ENCODE measurements at places on chromosomes 13 and 19.
A peak's percentile ranks its signal among the peaks of the same experiment; 100 is the strongest.

- peak; percentile 49 for DNase-seq
Observed at GRCh38 chr19:11881151-11881800, 6.3 kb upstream of the ZNF69 start.

- no peak for DNase-seq
Observed at GRCh38 chr13:112481458-112481857, 105.3 kb downstream of the SPACA7 start.

- DNase-seq: no peak
Observed at GRCh38 chr13:58953638-58954037, 1210.1 kb downstream of the DIAPH3 start.

DNA sequence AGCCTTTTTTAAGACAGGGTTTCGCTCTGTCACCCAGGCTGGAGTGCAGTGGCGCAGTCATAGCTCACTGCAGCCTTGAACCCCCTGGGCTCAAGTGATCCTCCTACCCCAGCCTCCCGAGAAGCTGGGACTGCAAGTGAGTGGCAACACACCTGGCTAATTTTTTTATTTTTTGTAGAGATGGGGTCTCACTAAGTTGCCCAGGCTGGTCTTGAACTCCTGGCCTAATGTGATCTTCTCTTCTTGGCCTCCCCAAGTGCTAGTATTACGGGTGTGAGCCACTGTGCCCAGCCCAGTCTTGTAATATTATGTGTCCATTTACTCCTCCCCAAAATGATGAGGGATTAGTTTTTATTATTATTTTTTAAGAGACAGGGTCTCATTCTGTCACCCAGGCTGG is 3.1 kb upstream of the LINGO3 start:
- no peak for DNase-seq

GRCh38 chr13:96551546-96551945 is 442.7 kb downstream of the OXGR1 start:
- no peak for DNase-seq

DNA sequence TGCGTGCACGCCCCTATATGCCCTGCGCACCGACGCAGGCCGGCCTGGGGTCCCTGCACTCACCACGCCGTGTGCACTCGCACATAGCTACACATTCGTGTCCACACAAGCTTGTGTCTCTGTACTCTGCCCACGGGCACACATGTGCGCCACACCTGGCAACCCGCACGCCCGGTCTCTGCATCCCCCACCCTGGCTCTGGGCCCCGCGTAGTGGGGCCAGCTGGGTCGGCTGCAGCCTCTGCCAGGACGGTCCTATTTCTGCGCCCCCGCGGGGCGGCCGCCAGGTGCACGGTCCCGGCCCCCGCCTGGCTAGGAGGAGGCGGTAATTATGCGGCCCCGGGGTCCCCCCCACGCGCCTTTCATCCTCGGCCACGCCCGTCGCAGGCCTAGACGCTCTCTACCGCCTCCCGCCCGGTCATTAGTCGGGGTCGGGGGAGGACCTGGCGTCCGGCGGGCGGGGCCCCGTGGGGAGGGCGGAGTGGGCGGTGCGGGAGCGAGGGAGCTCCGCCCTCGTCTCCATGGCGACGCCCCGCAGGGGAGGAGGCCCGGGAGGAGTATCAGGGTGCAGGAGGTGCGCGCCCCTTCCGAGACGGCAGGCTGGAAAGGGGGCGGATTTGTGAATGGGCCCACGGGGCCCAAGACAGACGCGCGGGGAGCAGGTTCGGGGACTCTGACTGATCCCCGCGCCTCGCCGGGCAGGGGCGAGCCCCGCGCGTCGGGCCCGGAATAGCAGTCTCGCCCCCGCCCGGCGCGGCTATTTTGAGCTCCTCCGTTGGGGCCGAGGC is 2.8 kb upstream of the CIRBP start:
- DNase-seq: peak; percentile 80

DNA sequence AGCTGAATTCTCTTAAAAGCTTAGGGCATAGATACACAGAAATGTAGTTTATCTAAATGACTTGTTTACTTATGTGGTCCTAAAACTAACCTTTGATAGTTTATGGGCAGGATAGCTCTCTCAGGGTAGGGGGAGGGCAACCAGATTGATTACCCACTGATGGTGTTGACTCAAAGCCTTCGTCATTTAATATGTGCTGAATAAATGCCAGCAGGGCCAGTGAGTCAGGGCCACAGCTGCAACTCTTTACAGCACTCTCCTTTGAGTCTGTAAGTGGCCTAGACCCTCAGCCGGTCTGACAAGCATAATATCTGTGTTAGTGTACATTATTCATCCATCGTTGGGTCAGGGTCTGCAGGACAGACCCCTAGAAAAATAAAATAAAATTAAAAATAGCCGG is 128.5 kb downstream of the ZNF675 start:
- DNase-seq: no peak

DNA sequence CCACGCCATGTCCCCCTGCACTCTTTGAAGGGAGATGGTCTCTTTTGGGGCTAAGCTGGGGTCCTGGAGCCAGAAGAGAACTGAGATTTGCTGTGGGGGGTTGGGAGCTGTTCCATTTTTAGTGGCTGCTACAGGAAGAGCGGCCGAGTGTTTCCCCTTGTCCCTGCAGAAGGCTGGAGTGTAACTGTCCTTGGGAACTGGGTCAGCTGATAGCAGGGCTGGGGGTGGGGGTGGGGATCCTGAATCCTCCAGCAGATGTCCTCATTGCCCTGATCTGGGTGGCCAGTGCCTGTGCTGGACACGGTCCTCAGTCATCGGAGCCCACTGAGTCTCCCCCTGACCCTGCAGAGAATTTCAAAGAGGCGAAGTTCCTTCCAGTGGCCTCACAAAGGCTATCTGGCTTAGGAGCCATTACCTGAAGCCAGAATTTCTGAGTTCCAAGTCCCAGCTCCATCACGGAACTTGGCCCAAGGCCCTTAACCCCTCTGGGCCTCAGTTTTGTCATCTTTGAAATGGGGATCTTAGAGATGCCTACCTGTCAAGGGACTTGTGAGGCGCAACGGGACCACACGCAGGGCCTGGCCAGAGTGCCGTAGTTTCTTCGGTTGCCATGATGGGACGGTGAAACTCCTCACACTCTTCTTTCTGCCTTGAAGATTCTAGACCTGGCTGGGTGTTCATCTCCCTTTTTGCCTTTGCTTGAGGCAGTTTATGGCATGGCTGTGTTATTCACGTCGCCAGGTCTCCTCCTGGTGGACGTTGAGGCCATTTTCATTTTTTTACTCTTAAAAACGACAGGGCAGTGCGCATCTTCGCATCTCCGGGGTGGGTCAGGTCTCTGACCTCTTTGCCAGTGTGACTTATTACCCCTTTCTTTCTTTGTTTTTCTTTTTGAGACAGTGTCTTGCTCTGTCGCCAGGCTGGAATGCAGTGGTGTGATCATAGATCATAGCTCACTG is 51.9 kb downstream of the DNM2 start:
- peak; percentile 76 for DNase-seq

DNA sequence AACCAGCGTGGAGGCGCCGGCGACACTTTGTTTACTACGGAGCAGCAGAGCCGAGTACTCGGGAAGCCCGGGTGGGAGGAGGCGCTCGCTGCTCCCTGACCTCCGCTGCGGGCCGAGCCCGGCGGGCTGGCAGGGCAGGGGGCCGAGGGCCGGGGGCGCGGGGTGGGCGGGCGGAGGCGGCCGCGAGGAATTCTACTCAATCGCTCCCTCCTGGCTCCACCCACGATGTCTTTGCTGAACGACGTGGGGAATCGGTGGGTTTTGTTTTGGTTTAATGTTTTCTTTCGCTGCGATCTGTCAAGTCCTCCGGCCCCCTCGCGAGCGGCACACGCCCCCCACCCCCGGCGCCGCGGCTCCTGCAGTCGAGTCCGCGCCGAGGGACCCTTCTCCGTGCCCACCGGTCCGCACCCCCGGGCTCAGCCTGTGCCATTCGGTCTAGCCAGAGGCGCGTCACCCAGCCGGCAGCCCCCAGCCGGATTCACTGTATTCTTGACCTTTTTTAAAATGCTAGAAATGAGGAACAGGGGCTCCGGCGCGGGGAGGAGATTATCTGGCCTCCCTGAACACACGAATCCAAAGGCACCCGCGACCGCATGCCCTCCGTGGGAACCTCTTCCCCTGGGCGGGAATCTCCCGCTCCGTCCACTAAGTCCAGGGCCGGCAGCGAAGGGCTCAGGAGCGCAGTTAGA is 636 bp upstream of the FOXO1 start:
- peak; percentile 48 for DNase-seq

DNA sequence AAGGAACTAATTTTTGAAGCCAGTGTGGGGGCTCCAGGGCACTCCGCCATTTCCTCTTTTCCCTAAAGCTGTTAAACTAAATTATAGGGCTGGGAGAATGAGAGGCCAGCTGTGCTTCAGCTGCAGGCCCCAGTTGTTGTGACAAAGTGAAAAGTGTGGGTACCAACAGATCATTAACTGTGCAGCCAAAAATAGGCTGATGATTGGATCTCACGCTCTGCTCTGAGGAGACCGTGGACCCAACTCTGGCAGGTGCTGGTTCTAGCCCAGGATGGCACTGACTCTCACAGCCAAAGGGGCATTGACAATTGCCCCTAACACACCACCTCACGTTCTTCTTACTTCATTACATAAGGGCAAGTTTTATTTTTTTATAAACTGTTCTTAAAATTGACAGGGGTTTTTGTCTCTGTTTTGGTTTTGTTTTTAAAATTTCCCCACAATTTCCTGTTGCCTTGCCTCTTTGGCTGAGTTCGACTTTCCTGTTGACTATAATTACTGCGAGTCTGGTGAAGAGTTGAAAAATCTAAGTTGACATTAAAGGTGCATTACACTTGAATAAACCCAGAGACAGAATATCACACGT is 391.0 kb downstream of the FGF9 start:
- no peak for DNase-seq

Measured in HepG2 (cell line).